ENCODE measurements at places on chromosomes 16 and 17.

- DNase-seq, result no peak
Observed at GRCh38 chr17:79955691-79956440, 79.8 kb downstream of the TBC1D16 start.

- no peak for DNase-seq
Observed at GRCh38 chr17:7882068-7882467, 6.5 kb upstream of the CHD3 start.

GRCh38 chr17:18270046-18270931 is 9.8 kb downstream of the MIEF2 start:
- DNase-seq, result no peak

GRCh38 chr16:85283305-85284050 is 171.2 kb upstream of the CIBAR2 start:
- DNase-seq, result no peak

DNA sequence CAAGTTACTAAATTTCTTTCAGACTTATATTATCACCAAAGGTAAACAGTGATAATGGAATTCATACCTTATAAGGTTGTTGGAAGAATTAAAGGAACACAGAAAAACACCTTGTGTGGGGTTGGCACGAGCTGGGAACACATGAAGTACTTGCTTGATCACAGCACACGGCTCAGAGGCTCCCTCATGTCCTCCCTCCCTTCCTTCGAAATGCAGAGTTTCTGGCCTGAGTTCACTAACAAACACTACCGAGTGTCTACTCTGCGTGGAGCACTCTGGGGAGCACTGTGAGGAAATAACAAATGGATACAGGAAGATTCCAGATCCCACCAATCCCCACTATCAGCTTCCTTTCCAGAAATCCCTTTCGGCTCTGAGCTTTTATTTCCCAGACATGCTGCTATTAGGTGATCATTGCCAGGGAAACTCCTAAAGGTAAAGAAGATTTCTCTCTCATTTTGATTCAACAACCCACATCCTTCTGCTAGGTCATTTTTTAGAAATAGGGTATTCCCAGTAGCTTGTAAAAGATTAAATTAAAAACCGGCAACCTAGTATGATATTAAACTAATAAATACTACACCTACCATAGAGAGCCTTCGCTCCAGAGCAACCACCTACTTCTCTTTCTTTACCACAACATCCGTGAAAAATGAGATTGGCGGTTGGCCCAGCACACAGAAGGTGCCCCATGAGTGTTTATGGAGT is 6.1 kb upstream of the HNF1B start:
- DNase-seq, result peak; percentile 65

DNA sequence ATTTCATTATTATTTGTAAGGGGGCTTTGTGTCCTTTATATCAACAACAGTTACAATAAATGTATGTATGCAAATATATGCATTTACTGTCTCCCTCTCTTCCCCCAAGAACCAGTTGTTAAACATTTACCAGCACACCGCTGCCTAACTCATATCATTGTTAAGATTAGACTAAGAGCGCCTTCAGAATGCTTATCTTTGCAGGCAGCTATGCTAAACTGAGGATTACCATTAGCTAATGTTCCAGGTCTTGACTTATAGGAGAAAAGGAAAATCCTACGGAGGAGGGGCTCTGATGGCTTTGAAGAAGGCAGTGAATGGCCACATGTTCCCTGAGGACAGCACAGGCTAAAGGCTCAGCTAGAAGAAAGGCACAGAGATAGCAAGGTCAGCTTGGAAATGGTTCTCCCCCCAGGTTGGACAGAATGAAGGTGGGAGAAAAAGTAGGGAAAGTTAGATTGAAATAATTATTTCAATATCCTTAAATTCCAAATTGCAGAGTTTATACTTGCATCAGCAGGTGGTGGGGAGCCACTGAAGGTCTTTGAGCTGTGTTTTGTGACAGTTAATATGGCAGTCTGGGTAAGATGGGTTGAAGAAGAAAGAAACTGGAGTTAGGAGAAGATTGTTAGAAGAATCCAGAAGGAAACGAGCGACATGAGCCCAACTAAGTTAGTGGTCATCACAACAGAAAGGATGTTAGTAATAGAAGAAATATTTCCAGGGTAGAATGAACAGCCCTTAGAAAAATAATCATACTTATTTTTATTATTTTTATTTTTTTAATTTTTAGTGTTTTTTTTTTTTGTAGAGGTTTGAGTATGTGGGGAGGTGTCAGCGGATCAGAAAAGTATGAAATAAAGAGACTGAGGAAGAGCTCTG is 87.0 kb upstream of the MAF start:
- no peak for DNase-seq

DNA sequence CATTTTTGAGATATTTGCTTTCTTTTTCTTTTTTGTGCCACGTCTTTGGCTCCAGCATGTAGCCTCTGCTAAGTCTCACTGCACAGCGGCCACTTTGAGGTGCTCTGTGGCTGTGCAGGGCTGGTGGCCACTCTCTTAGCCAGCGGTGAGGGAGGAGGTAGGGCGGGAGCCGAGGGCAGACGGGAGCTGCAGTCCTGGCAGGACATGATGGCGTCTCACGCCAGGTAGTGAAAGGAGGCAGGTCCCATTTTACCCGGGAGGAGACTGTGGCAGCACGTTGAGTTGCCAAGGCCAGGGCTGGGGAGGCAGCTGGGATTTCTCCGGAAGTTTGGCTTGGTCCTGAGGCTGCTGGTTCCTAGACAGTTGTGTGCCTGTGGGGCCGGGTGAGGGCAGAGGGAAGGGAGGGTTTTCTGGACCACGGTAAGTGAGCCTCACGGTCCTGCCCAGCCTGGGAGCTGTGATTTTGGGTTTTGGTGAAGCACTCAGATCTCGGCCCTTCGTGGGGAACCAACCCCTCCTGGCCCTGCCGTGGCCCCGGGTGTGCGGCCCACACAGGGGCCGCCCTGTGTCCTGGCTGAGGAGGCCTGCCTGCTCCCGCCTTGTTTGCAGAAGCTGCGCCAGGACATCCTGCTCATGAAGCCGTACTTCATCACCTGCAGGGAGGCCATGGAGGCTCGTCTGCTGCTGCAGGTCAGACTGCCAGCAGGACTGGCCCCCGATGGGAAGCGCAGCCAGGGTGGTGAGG is 14.4 kb downstream of the DEF8 start:
- no peak for DNase-seq

- DNase-seq, result no peak
Observed at GRCh38 chr16:69367980-69368379, 16.4 kb upstream of the TMED6 start.

DNA sequence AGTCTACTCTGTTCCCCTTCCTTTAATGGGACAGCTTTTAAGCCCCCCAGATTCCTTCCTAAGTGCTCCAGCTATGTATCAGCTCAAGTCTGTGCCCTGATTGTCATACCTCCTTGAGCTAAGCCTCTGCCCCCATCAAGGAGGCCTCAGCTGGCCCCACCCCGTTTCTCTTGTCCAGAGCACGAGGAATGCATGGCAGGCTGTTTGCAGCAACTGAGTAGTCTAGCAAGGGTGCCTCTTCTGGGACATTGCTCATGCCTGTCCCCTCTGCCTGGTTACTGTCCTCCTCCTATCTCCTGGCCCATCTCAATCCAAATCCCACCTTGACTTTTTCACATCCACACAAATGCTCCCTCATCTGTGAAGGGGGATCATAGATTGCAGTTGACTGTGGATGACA is 27.8 kb upstream of the TMEM220 start:
- DNase-seq, result no peak

DNA sequence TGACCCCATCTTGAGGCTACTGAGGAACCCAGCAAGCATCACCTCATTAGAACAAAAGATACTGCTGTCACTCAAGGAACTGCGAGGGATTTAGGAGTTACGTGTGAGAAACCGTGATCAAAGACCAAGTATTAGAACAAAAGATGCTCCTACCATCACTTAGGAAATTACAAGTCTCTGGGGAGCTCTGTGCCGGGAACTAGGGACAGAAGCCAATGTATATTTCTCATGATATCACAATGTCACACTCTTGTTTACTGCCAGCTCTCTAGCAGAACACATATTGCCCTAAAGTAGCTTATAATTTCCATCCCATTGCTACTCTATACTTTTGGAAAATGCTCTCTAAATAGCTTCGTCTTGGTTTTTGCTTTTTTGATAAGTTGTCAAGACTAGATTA is 214.5 kb downstream of the HS3ST3A1 start:
- no peak for DNase-seq

DNA sequence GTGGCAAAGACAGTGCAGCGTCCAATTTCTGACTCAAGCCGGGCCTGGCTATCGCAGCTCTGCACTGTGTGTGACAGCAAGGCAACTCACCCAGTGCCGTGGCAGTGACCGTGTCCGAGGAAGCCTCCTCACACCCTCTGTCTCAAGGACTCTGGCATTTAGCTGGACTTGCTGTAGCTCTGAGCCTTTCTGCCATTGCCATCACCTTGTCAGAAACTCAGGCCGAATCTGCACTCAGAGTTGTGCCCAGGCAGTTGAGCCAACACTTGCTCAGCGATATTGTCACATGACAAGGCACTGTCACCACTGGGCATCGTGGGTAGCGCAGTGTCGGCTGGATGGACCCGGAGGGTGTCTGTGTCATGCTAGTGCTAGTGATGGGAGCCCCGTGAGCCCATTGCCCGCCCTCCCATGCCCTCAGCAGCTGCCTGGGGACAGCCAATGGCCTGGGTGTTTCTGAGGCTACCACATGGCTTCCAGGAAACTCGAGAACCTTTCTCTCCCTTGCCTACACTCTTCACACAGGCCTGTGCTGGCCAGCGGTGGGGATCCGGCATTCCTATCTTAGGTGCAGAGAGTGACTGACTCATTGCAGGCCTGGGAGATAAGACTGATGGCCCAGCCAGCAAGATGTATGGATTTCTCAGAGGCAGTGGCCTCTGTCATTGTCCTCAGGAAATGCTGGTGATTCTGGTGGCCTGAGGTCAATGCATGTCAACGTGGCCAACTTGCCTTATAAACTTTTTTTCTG is 22.1 kb upstream of the STH start:
- no peak for DNase-seq

DNA sequence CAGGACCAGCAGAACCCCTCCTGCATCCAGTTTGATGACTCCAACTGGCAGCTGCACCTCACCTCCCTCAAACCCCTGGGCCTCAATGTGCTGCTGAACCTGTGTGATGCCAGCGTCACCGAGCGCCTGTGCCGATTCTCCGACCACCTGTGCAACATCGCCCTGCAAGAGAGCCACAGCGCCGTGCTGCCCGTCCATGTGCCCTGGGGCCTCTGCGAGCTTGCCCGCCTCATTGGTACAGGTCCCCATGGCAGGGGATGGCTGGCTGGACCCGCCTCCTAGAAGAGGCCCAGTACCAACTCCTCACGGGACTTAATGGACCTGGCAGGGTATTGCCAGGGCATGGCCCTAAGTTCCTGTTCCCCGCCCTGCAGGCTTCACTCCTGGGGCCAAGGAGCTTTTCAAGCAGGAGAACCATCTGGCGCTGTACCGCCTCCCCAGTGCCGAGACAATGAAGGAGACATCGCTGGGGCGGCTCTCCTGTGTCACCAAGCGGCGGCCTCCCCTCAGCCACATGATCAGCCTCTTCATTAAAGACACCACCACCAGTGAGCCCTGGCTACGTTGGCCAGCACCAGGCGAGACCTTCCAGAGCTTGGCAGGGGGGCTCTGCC is 22.7 kb downstream of the CASKIN2 start:
- DNase-seq, result no peak

GRCh38 chr16:88460496-88461330 is 7.6 kb downstream of the ZFPM1 start:
- no peak for DNase-seq

- DNase-seq, result peak; percentile 68
Observed at GRCh38 chr17:49157784-49158183, 25.2 kb downstream of the B4GALNT2 start.

- DNase-seq, result peak; percentile 62
Observed at GRCh38 chr16:85699628-85700027, 10.9 kb upstream of the GINS2 start.

DNA sequence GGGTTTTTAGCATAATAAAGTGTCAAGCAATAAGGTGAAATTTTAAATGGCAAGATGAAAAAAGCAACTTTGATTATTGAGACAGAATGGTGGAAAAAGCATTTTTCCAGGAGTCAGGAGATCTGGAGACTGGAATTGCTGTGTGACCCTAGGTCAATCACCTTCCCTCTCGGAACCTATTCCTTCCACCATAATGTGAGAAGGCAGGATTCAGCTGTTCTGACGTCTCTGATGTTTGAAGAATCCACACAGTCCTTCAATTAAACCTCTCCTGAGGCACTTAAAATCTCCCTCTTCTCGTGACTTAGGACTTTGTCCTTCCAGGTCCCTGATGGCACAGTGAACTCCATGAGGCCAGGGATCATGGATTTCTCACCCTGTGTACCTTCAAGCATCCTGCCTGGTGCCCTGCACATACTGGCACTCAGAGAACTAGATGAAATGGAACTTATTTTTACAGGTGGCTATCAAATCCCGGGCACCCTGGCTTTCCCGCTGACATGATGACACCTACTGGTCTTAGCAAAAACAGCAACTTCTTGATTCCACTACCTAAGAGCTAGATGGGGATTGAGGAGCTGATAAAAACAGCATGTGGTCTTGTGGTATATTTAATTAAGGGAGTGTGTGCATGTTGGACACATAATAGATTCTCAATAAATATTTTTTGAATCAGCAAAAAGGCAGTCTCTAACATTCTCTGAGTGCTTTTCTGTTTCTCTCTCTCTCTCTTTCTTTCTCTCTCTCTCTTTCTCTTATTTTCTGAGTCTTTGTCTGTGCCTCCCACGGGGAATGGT is 2.3 kb upstream of the CCDC182 start:
- peak; percentile 45 for DNase-seq

DNA sequence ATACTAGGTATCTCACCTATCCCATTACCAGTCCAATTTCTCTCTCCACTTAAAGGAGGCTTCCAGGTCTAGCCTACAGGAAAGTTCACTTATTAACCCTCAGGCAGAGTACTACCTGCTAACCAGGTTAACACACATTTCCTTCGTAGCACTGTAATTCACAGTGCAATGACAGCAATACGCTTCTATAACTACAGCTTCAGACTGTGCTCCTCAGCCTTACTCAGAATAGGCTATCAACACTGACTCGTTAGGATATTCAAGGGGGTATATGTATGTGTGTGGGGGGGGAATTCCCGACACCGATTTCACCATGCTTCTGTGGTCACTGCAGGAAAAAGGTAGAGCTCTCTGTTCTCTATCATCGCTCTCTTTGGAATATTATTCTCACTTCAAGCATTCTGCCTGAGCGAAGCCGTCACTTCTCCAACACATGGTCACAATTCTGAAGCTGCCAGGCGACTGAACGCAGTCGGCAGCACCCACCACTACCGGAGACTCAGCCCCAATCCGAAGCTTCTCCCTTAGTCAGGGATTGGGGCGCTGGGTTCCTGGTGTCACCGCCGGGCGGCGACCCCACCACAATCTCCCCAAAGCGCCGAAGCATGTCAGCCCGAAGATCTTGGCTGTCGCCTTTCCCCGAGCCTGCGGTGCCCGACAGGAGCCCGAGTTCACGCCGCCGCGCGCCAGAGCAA is 618 bp downstream of the GGA3 start:
- no peak for DNase-seq

GRCh38 chr16:2834968-2835367 is 4.9 kb downstream of the ZG16B start:
- no peak for DNase-seq

Data from RCC 7860 (cell line).